ENCODE measurements at places on chromosomes 4 and X. TPM values are rescaled to one million over a fixed set of nuclear protein-coding genes. Genes with fewer than 3 reads are reported as not detected.

- no peak overlapping the region for H3K27ac ChIP-seq
- no peaks in the 10 kb centered on the region for H3K36me3 ChIP-seq
- H3K4me3 ChIP-seq: no peak overlapping the region
- H3K27me3 ChIP-seq: no peaks in the 10 kb centered on the region
These were observed 75.0 kb upstream of the IL2 start for GRCh38 chr4:122531514-122531913.

GRCh38 chrX:16204538-16204937 is 37.3 kb downstream of the MAGEB17 start:
- H3K4me3 ChIP-seq: no peak overlapping the region
- H3K27me3 ChIP-seq: no peaks in the 10 kb centered on the region
- no peak overlapping the region for H3K27ac ChIP-seq
- DNase-seq: no peak

DNA sequence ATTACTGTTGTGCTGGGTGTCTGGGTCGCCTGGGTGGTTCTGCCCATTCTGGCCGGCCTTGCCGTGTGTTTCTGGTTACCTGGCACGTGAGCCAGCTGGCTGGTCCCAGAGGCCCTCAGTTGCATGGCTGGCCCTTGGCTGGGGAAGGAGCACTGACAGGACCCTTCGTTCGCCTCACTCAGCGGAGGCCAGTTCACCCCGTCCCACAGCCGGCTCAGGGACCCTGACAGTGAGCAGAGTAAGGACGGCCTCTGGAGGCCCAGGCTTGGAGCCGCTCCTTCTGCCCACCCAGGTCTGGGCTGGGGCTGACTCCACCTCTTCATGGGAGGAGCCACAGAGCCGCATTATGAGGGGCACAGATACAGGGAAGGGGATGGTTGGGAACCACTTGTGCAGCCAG is 20.3 kb upstream of the HGFAC start:
- DNase-seq: peak; percentile 44
- no peaks in the 10 kb centered on the region for H3K4me1 ChIP-seq
- no peak overlapping the region for H3K4me3 ChIP-seq
- no peak overlapping the region for H3K27ac ChIP-seq
- H3K36me3 ChIP-seq: no peaks in the 10 kb centered on the region

GRCh38 chr4:107894138-107894603 is 37.2 kb upstream of the CYP2U1 start:
- no peak overlapping the region for H3K4me3 ChIP-seq
- H3K4me1 ChIP-seq: peaks cover 16% of the 10 kb centered on the region
- H3K27me3 ChIP-seq: no peaks in the 10 kb centered on the region
- no peak overlapping the region for H3K27ac ChIP-seq

The CXCL13 gene
- not detected for total RNA-seq

GRCh38 chr4:150722908-150723362 is 141.0 kb downstream of the MAB21L2 start:
- no peak overlapping the region for H3K4me3 ChIP-seq
- H3K27me3 ChIP-seq: no peaks in the 10 kb centered on the region
- DNase-seq: peak; percentile 80
- H3K27ac ChIP-seq: peak overlapping the region; percentile 71

- H3K36me3 ChIP-seq: no peaks in the 10 kb centered on the region
- DNase-seq: no peak
- no peak overlapping the region for H3K4me3 ChIP-seq
These were observed 801.4 kb upstream of the GRID2 start for GRCh38 chr4:91502365-91502764.

DNA sequence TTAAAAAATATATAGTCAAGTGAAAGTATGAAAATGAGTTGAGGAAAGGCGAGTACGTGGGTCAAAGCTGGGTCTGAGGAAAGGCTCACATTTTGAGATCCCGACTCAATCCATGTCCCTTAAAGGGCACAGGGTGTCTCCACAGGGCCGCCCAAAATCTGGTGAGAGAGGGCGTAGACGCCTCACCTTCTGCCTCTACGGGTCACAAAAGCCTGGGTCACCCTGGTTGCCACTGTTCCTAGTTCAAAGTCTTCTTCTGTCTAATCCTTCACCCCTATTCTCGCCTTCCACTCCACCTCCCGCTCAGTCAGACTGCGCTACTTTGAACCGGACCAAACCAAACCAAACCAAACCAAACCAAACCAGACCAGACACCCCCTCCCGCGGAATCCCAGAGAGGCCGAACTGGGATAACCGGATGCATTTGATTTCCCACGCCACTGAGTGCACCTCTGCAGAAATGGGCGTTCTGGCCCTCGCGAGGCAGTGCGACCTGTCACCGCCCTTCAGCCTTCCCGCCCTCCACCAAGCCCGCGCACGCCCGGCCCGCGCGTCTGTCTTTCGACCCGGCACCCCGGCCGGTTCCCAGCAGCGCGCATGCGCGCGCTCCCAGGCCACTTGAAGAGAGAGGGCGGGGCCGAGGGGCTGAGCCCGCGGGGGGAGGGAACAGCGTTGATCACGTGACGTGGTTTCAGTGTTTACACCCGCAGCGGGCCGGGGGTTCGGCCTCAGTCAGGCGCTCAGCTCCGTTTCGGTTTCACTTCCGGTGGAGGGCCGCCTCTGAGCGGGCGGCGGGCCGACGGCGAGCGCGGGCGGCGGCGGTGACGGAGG is at the start of gene FMR1:
Gene FMR1 (plus strand): TSS at position 728 of the 831 bp plus-strand sequence. CDS start 261 bp downstream, outside the sequence.
- peak within 1 kb of the TSS; percentile 68 for H3K4me3 ChIP-seq
- peaks cover 11% of the 10 kb centered on the region for H3K4me1 ChIP-seq
- H3K27me3 ChIP-seq: no peaks in the 10 kb centered on the region
- H3K36me3 ChIP-seq: no peaks in the 10 kb centered on the region
- peak; percentile 93 for DNase-seq
- H3K27ac ChIP-seq: peak within 1 kb of the TSS; percentile 86

DNA sequence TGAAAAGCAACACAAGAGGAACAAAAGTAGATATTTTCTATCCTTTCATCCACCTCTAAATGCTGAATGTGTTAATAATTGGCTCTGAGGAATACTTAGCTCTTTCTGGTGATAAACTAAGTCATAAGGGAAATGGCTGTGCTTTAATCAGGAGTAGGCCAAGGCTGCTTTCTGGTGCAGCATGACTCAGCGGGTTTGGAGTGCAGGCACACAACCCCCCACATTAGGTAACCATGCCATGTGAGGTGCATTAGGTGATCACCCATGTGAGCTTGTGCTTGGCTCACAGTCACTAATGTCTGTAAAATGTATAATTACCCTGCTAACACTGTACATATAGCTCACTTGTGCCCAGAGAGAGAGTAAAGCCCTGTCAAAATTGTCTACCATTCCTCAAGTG is 57.2 kb downstream of the USP38 start:
- H3K36me3 ChIP-seq: no peaks in the 10 kb centered on the region
- H3K4me3 ChIP-seq: no peak overlapping the region
- H3K27ac ChIP-seq: no peak overlapping the region
- no peak for DNase-seq
- H3K4me1 ChIP-seq: no peaks in the 10 kb centered on the region
- H3K27me3 ChIP-seq: no peaks in the 10 kb centered on the region

The NWD2 gene
- total RNA-seq: not detected

The STBD1 gene
- 21.5 TPM for total RNA-seq

The SSX1 gene
- total RNA-seq: not detected

DNA sequence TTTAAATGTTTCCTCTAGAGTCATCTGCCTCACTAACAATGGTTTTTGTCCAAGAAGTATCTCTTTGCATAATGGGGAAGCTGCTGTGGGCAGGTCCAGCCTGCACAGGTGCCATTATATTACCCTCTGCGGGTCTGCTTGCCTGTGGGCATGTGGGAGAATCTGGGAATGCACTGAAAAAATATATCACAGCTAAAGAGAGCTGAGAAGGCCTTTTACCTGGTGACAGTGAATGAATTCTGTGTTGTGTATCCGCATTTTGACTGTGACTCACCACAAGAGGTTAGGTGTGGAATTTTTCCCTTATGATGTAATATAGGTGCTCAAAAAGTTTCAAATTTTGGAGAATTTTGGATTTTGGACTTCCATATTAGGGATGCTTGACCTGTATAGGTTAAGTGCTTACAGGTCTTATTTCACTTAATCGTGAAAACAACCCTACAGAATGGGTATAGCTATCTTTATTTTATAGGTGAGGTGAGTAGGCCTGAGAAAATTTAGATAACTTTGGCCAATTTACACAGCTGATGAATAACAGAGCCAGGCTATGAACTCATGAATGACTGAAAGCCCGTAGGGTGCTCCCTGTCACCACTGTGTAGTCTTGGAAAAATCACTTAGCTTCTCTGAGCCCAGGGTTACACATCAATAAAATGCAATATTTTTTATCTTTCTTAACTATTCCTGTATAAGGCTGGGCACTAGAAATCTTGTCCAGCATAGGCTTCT is 198.0 kb upstream of the EPHA5 start:
- H3K27ac ChIP-seq: no peak overlapping the region
- H3K4me3 ChIP-seq: no peak overlapping the region
- DNase-seq: no peak
- no peaks in the 10 kb centered on the region for H3K4me1 ChIP-seq
- H3K36me3 ChIP-seq: no peaks in the 10 kb centered on the region

DNA sequence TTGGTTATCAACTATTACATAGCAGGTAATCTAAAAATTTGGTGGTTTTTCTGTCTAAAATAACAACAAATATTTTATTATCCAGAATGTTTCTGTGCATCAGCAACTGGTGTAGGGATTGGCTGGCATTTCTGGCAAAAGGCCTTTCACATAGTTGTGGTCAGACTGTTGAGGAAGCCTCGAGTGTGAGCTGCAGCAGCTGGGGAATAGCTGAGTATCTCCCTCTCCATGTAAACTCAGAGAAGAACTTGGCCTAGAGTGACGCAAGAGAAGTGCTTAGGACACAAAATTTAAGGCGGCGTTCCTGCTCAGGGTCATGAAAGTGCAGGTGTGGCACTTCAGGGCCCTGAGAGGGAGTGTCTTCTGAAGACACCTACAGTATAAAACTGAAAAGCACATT is 558.9 kb downstream of the SPOCK3 start:
- H3K4me1 ChIP-seq: no peaks in the 10 kb centered on the region
- no peaks in the 10 kb centered on the region for H3K27me3 ChIP-seq
- no peaks in the 10 kb centered on the region for H3K36me3 ChIP-seq
- H3K4me3 ChIP-seq: no peak overlapping the region
- DNase-seq: no peak
- H3K27ac ChIP-seq: no peak overlapping the region

- H3K4me1 ChIP-seq: no peaks in the 10 kb centered on the region
- H3K36me3 ChIP-seq: no peaks in the 10 kb centered on the region
- no peaks in the 10 kb centered on the region for H3K27me3 ChIP-seq
- H3K27ac ChIP-seq: no peak overlapping the region
These were observed 426.4 kb downstream of the PDGFC start for GRCh38 chr4:156545003-156545785.

DNA sequence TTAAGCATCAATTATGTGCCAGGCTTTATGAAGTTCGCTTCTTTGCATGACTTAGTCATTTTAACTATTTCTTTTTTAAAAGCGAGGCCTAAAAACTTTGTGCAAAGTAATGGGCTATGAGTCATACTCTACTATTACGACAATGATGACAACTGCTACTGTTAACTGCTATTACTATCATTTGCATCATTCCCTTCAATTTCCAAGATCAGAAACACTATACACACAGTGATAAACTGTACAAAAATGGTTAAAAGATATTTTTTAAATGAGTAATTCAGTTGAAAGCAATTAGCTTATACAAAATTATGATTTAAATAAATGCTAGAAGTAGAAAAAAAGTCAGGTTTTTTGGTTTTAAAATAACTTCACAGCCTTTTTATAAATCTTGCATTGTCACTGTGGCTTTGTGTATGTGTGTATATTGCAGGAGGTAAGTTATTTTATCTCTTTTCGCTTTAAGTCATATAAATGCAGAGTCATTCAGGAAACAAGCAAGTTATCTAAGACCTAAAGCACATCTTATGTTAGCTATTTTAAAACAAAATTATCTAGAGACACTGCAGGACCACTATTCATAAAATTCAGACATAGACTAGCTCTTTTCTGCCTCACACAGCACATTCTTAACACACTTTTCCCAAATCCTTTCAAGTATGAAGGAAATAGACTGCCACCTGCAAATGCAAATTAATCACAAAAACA is 18.5 kb upstream of the CXCL3 start:
- H3K27ac ChIP-seq: no peak overlapping the region
- H3K4me3 ChIP-seq: no peak overlapping the region
- no peaks in the 10 kb centered on the region for H3K27me3 ChIP-seq
- no peak for DNase-seq
- H3K36me3 ChIP-seq: no peaks in the 10 kb centered on the region

The BGN gene
- total RNA-seq: 55.7 TPM

DNA sequence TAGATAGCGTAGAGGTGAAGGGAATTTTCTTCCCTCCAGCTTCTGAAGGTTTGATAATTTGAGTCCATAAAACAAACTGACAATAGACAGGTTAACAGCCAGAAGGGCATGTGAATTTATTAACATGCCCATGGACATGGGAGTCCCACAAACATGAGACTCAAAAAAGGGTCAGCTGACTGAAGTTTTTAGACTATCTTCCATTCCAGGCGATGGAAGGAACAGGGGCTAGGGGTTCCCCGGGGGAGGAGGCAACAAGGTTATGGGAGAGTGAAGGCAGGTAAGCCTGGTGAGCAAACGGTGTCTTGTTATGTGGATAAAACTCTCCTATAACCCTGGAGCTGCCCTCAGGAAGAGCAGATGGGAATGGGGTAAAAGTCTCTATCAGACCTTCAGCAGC is 81.5 kb upstream of the SORBS2 start:
- no peak for DNase-seq
- no peaks in the 10 kb centered on the region for H3K36me3 ChIP-seq
- no peaks in the 10 kb centered on the region for H3K4me1 ChIP-seq
- H3K27me3 ChIP-seq: no peaks in the 10 kb centered on the region
- no peak overlapping the region for H3K27ac ChIP-seq
- H3K4me3 ChIP-seq: no peak overlapping the region

The SMR3A gene
- total RNA-seq: not detected

GRCh38 chr4:26424838-26425237 is 65.4 kb downstream of the CCKAR start:
- no peak overlapping the region for H3K4me3 ChIP-seq
- peaks cover 75% of the 10 kb centered on the region for H3K36me3 ChIP-seq
- no peak overlapping the region for H3K27ac ChIP-seq
- peaks cover 17% of the 10 kb centered on the region for H3K4me1 ChIP-seq

The LDB2 gene
- 38.7 TPM for total RNA-seq

DNA sequence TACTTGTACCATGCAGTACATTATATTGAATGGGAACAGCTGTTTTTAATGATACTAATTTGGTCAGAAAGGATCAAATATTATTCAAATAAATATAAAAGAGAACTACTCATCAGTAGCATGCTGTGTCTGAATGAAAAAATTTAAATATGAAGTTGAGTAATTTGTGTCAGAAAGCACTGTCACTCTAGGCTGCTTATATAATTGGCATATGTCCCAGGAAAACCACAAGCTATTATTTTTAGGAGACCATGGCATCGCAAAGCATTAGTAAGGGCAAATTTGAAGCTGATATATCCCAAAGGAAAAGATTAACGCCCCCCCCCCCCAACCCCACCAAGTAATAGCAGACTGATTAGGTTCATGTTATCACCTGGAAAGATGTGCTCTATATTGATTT is 388.5 kb upstream of the SPANXN4 start:
- DNase-seq: no peak
- no peaks in the 10 kb centered on the region for H3K27me3 ChIP-seq
- no peaks in the 10 kb centered on the region for H3K36me3 ChIP-seq
- H3K27ac ChIP-seq: no peak overlapping the region

Data from heart left ventricle (tissue), 16 donors.